ENCODE measurements at places on chromosomes 5 and 9.
A peak's percentile ranks its signal among the peaks of the same experiment; 100 is the strongest.

GRCh38 chr5:179439181-179439985 lies 94.1 kb upstream of the ADAMTS2 start:
- no peak for DNase-seq

DNA sequence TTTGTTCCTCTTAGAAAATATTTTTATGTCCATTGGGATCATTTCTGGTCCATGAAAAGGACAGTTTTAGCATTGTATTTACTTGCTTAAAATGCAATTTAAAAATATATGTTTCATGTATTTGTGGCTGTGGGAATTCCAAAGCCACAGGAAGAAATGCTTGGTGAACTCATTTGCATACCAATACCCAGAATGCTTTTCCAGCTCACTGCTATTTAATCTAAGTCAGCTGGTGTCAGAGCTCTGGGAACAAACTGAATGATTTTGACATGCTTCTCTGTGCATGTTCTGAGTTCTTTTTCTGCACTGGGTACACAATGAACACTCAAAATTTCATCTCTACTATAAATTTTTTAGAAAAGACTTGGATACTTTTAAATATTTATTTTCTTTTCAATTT lies 482.8 kb upstream of the ARRDC3 start:
- no peak for DNase-seq

GRCh38 chr9:112348257-112349007 lies 15.0 kb upstream of the PTBP3 start:
- no peak for DNase-seq

DNA sequence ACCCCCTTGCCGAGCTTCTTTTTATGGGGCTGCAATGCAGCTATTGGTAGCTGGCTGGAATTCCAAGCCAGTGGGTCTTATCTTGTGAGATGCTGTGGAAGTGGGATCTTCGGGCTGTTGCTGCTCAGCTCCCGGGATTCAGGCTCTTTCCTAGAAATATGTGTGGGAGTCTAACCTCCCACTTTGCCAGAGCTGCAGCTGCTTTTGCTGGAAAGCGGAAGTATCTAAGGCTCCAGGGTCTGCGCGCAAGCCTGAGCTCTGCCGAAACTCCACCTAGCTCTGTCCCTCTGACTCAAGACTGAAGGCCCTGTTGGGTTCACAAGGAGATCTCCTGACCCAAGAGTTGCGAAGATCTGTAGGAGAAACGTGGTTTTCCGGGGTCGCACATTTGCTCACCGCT lies 151.1 kb upstream of the ANKRD55 start:
- DNase-seq = no peak

DNA sequence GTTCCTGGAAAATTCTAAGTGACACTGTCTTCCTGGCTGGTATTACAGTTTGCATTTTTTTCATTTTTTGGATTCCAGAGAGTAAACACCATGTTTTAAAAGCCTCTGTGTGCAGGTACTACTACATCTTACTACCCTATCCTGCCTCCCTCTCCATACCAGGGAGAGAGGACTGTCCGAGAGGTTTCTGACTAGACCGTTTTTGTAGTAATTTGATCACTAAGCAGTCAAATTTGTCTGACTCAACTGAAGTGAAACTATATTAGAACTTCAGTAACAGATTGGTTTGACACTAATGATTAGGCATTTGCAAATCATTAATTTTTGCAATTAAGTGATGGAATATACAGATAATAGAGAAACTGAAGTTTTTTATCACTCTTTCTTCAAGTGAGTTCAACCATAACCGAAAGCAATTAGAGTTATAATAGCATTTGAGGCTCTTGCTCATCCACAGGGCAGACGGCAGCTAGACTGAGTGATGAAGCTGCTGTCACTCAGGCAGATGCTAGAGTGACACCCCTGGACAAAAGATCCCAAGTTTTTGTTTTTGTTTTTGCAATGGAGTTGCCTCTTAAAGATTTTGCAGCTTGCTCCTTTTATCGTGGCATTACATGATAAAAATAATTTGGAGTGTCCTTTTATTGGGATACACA lies 44.3 kb downstream of the SMARCA2 start:
- no peak for DNase-seq

GRCh38 chr5:50352382-50352781 lies 88.7 kb downstream of the EMB start:
- DNase-seq = no peak

GRCh38 chr9:95666096-95666784 lies 149.5 kb upstream of the PTCH1 start:
- no peak for DNase-seq

DNA sequence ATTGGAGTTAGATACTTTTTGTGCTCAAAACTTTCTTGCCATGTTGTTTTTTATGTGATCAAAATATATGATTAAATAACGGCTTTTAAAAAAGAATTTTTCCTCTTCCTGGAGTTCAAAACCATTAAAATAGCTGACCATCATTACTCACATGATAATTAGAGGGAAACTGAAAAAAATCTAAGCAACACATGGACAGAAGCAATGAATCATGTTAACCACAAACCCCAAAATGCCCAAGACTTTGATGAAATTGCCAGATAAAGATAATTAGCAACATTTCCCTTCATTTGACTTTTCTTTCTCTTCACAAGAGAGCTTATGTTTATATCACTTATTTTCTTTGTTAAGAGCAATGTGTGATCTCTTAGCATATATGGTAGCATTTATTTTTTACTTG lies 1294.2 kb downstream of the EFNA5 start:
- DNase-seq = no peak

GRCh38 chr9:117777823-117778222 lies 73.6 kb downstream of the TLR4 start:
- no peak for DNase-seq

DNA sequence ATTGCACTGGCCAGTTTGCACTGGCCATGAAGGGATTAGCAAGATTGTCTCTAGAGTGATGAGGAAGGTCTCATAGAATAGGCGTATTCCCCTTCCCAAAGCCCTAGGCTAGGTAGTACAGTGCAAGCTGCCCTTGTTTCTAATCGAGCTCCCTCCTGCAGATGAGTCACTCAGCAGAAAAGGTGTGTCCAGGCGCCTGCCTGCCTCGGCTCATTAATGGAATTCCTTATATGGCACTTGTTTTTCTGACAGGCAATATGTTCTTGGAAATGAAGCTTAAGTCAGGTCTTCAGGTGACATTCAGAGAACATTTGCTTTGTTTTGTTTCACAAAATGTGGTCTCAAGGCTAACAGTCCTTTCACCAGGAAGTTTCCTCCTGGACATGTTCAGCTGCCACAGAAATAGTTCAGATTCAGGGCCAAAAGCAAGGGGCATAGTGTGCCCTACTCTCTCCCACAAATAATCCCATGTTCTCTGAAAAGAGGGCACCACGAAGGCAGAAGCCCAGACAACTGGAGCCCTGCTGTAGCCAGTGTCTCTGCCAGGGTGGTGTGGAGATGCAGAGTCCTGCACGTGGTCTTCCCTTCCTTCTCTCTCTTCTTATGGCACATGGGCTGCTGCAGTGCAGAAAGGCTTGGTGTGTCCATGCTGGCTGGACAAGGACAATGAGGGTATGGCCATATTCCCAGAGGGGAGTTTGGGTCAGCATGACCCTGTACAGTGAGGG lies 281.1 kb upstream of the MAP3K1 start:
- no peak for DNase-seq

DNA sequence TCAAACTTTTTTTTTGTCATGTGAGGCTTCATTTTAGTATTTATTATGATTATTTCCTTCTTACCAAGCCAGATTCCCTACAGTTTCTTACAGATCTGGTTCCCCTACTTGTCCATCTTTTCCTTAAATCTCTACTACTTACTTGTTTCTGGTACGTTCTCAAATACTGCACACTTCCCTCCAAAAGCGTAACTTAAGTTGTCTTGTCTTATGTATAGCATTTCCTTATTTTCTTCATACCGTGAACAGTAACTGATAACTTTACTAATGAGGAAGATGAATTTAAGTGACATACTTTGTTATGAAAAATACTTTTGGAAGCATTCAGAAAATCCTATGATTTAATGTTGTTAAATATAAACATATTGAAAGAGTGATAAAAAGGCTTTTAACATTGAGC lies 67.3 kb downstream of the PARP8 start:
- no peak for DNase-seq

DNA sequence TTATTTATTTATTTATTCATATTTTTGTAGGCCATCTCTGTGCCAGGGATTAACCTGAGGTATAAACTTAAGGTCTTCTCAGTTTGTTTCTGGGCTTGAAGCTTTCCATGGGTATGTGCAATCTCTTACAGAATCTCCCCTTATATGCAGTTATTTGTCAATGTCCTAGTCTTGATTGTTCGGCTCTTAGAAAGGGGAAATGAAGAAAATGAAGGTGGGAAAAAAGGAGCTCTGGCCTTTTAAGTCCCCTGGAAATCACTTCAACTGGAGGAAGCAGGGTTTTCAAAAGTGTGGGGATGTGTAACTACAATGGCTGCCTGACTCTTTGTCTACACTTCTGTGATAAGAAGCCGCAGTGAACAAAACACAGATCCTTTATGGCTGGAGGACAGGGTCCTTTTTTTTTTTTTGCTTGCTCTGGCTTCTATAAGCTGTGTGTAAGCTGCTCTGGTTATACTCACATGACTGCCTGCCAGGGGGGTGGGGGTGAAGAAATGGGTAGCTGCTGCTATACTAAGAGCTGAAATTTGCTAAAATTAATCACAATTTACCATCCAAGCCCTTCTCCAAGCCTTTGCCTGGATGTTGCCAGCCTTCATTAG lies 33.7 kb downstream of the CENPP start:
- DNase-seq = no peak

DNA sequence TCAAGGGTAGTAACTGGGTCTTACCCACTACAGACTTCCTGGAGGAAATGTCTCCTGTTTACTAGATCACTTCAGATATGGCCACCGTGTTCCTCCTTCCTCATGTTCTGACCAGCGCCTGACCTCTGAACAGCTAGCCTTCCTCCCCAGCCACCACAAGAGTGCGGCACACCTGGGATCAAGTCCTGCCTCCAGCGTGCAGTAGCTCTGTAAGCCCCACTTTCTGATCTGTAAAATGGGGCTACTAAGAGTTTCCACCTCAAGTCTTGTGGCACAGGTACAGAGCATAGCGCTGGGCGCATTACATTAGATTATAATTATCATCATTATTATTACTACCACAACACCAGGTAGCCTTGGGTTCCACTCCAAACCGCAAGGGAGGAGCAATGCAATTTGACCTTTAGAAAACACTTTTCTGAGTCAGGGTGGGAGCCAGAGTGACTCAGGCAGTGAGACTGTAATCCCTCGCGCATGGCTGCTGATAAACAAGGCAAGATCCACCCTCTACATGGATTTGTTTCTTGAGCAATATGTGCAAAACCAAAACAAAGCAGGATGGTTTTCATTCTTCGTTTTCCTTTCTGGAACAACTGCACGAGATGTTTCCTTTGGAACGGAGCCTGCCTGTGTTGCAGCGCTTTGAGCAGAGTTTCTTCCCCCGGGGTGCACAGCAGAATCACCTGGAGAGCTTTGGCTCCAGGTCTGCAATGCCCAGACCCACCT lies 65.0 kb upstream of the ANGPTL2 start:
- DNase-seq = peak; percentile 93

GRCh38 chr9:92206488-92206887 lies 87.0 kb downstream of the IARS1 start:
- DNase-seq = no peak

DNA sequence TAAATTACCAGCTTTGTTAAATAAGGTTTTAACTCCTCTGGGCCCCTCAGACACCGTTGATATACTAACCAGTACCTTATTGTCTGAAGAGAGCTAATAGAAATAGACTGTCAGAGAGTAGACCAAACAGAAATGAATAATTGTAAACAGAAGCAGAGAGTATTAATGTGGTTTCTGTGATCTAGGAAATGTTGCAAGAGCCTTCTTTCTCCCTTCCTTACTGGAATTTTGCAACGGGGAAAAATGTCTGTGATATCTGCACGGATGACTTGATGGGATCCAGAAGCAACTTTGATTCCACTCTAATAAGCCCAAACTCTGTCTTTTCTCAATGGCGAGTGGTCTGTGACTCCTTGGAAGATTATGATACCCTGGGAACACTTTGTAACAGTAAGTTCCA lies 5.1 kb downstream of the TYRP1 start:
- DNase-seq = no peak

DNA sequence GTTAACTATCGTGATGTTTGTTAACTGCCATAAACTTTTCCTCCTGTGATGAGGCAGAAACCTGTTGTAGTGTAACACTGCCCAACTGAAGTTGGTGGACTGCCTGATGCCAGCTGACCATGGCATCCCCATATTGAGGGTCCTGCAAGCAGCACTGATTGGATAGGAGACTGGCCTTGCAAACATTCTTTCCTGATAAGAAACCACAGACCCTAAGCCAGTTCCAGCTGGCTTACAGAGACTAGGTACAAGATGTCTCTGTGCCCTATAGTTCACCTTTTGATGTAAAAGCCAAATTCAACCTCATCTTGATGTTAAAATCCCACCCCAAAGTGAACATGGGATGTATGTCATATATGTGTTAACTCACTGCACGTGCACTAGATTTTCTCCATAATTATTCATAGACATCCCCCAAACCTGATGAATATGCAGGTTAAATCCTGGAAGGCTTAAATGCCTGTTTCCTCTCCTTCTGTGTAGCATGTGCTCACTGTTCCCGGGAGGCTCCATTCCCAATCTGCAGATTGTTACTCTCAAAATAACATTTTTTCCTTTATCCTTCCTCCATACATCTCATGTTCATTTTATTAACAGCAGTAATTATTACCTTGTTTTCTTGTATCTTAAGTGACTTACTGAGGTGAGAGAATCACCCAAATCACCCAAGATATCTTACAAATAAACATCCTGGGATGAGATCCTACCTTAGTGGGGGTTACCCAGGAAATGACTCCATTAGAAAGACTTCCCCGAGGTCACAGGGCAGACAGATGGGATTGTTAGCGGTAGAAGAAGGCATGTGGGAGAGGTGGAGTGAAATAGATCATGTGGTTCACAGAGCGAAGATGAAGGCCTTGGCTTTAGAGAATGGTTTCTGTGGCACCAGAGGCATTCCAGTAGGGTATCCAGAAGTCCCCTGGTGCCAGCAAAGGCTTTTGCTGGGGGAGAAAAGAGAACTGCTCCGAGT lies 566.7 kb downstream of the CCDC171 start:
- no peak for DNase-seq

DNA sequence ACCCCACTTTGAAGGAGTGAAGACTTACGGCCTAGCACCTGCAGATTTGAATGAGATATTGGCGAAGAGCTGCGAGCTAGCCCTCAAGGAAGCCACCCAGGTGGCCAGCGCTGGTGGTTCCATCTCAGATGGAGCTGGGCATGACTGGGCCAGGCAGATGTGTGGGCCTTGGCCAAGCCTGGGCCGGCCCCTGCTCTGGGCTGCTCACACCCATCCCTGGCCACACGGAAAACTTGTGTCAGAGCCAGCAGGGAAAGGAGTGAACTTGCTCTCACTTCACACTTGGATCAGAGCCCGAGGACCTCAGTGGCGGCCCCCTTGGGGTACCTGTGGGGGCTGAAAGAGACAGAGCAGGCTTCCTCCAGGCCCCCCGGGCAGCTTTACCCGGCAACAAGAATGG lies 44.2 kb downstream of the ROPN1L start:
- DNase-seq = no peak

GRCh38 chr5:164007064-164007463 lies 501.6 kb downstream of the MAT2B start:
- no peak for DNase-seq
